ENCODE measurements at places on chromosomes 5 and 9.

DNA sequence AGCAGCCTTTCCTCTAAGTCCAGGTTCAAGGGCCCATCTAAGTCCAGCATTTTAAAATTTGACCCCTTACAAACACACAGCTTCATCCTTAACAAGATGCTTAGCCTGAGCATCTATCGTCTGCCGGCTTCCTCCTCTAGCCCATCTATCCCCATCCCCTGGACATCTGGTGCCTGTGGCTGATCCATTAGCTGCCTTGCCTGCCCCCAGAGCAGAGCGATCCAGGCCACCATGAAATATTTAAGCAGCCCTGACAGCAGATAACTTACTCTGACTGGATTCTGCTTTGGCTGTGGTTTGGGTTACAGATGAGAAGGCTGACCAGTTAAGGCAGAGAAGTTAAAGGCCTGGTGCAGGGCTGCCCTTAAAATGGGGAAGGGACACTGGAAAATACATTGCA, 30.9 kb upstream of the CPEB4 start:
- DNase-seq, result no peak

DNA sequence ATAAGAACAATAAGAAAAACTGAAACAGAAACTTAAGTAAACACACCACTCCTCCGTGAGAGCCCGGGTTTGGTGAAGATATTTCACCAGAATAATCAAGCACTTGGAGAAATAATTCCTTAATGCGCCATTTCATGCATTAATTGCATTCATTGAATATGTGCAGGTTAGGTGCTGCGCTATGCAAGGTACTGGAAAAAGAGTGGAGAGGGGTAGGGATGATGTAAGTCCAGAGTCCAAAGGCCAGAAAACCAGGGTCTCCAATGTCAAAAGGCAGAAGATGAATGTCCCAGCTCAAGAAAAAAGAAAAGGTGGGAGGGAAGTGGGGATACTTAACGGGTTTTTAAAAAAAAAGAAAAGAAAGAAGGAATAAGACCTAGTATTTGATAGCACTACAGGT, 669 bp upstream of the ZFP37 start:
- no peak for DNase-seq

- DNase-seq, result no peak
Measured at GRCh38 chr5:149801307-149801990, 71.3 kb downstream of the PPARGC1B start.

DNA sequence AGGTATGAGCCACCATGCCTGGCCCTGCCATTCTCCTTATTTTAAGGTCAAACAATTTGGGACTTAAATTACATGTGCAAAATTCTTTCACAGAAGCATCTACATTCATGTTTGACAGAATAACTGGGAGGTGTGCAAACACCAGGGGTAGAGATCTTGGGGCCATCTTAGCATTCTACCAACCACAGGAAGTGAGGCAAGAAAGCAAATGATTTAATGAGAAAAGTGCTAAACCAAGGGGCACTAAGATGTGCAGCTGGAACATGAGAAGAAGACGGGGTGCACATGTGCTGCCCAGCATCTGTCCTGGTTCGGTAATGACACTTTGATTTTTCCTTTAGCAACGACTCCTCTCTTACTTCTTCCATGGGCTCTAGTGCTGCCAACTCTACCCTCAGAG, 1.2 kb upstream of the F12 start:
- no peak for DNase-seq

- DNase-seq, result no peak
Measured at GRCh38 chr9:16039988-16040761, 487.3 kb downstream of the CCDC171 start.

DNA sequence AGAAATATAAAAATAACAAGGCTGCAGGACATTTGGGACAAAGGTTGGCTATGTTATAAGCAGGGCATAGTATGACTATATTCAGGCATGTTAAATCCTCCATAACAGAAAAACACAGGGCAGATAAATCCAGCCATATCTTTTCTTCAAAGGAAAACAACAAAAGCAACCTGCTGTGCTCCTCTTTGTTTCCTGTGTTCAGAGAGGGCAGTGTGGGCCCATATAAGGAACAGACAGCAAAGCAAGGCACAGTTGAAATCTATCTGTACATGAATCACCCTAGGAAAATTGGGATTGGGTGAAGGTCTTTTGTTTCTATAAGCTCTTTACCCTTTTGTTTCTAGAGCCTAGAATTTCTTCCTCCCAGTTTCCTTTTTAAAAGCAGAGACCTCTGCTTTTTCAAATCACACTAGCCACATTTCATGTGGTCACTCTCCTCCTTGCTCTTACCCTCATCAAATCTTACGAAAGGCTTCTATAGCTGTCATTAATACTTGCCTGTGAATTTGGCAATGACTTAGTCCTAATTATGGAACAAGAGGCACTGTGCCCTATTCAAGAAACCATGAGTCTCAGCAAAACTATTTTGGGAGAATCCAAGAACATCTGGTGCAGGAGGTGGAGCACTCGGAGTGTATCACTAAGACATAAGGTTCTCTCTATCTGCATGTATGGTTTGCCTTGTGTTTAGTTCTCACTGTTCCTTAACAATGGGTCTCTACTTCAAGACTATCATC, 1.8 kb downstream of the GZMA start:
- no peak for DNase-seq

GRCh38 chr9:81833563-81834345, 94.5 kb upstream of the SPATA31D4 start:
- DNase-seq, result no peak

DNA sequence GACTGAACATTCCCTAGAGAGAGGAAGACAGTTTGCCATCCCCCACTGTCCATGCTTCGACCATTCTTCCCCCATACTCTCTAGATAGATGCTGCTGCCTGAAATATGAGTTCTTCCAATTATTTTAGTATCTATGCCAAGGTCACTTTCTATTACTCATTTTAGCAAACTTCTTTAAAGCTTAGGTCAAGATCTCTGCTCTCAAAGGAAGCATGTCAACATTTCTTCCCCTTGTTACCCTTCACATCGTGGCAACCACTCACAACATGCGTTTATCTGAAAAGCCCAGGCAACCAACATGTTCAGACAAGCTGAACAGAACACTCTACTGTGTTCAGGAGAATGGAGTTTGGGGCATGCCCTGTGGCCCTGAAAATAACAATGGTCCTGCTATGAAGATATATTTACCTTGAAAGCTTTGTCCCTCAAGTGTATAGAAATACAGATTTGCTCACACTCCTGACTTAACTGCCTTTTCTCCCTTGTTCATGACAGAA, 138.4 kb upstream of the KIF2A start:
- DNase-seq, result no peak

- no peak for DNase-seq
Measured at GRCh38 chr9:136541179-136541578, 4.7 kb downstream of the NOTCH1 start.

- DNase-seq, result no peak
Measured at GRCh38 chr5:116303340-116303739, 218.5 kb downstream of the COMMD10 start.

DNA sequence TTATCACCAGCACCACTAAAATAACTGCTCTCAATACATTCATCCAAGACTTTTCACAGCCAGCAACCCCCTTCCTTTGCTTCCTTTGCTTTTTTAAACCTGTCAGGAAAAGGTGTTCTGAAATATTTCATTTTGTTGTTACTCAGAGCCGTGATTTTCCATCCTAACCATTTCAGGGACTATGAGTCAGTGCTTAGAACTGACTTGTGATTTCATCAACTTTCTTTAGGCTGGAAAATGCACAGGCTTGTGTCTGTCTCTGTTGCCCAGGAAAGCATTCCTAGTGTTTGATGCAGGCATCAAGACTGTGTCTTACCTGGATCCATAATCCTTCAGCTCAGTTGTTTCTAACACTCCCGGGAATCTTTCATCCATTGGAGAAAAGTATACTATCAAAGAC, 805.6 kb downstream of the BRINP1 start:
- DNase-seq, result no peak

DNA sequence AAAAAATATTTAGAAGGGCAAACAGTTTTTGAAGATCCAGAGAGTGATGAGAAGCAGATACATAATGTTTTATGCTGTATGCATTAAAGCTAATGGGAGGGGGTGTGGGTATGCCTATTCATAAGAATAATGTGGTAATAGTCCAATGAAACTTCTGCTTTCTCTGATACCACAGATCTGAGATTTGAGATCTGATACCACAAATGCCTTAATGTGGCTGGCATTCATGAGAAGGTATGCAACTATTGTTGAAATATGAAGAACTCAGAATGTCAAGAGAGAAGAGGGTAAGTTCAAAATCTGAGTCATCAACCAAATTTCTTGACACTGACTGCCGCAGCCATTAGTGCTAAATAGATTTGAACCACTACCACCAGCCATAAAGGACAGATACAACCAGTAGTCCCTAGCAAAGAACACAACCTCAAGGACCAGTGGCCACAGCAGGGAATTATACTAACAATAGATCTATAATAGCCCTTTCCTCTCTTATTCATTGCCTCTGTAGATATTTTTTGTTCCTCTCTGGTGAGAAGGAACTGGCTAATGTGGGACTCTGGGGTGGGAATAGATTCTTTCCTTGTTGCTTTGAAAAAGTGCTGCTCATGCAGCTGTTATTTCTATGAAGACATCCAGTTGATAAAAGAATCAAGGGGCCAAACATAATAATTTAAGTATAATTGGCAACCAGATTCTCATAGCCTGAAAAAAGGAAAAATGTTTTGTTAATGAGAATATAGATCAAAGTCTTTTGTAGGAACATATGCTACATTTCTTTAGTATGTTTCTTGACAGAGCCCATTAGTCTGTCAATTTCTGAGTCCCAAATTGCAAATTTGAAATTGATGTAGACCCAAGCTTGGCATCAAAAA, 256.5 kb upstream of the ZNF608 start:
- no peak for DNase-seq

- DNase-seq, result no peak
Measured at GRCh38 chr5:74122175-74122574, 496.2 kb downstream of the ARHGEF28 start.

- DNase-seq, result no peak
Measured at GRCh38 chr9:125470189-125470588, 208.6 kb downstream of the GAPVD1 start.

- DNase-seq, result peak; percentile 2
Measured at GRCh38 chr9:68949271-68950000, 64.5 kb downstream of the PRKACG start.

DNA sequence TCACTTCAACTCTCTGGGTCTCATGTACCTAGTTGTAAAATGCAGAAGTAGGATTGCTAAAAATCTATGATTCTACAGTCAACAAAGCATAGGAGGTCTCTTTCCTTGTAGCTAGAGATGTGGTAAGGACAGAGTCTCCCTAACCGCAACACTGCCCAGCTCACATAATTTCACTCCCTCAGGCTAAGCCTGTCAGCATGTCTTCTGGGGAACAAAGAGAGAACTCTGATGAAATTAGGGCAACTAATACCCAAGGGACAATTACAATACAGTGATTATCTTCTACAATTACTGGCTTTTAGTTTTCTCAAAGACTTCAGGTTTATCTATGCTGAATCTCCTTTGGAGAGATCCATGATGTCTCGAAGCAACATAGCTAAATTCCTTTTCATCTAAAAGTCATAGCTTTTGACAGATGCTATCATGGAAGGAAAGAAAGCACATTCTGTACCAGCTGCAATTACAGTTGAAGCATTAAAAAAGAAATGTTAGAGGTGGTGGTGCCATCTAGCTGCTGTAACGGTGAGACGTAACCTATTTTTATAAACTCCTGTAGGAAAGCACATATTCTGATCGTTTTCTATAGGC, 141.1 kb upstream of the TARS1 start:
- DNase-seq, result no peak

- no peak for DNase-seq
Measured at GRCh38 chr9:90724112-90724511, 77.5 kb upstream of the SYK start.

DNA sequence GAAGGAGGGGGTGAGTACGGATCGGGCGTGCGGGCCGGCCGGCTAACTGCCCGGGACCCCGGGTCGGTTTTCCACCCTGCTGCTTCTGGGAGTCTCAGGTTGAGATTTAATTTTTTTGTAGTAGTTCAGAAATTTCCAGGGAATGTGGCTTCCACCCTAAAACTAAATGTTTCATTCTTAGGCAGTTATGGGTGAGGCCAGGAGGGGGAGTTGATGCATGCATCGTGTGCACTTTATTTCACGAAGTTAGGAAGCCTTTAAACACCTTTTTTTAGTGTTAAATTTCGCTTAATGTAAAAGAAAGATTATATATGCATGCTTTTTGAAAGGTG, 905 bp downstream of the CDK9 start:
- DNase-seq, result no peak

- no peak for DNase-seq
Measured at GRCh38 chr9:80375477-80375876, 803.7 kb downstream of the TLE4 start.

DNA sequence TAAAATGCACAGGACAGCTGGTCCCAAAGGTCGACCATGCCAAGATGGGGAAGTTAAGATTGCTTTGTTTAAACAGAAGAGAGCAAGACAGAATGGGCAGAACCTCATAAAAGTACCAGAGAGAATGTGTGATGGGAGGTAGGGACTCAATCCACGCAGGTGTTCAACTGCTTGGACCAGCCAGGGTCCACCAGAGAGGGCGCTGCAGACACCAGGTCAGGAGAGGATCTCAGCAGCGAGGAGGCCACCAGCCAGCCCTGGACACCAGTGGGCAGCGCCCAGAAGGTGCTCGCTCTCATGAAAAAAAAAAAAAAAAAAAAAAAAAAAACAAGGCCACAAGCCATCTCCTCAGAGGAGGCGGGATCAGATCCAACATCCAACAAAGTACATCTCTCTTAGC, 81.8 kb downstream of the SHC3 start:
- DNase-seq, result no peak

- DNase-seq, result no peak
Measured at GRCh38 chr9:83569326-83569725, 31.1 kb upstream of the FRMD3 start.

DNA sequence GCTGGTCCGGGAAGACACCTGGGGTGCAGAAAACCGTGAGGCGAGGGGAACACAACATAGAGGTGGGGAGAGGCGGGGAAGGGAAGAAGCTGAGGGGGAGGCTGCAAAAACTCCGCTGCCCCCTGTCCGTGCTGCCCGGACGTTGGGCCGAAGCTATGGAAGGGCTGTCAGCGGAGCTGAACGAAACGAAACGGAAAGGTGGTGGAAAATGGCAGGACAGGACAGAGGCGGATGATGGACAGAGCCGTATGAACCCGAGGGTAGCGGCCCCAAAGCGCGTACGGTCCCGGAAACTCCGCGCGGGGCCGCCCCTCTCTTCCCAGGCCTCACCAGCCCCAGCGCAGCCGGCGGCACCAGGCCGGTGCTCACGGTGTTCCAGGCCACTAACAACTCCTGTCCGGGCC, 272 bp downstream of the ANAPC2 start:
- DNase-seq, result no peak

GRCh38 chr5:7169240-7169878, 226.6 kb upstream of the ADCY2 start:
- DNase-seq, result no peak
